GF-D8 (cell line): ENCODE measurements at places on chromosomes 13 and 19.

DNA sequence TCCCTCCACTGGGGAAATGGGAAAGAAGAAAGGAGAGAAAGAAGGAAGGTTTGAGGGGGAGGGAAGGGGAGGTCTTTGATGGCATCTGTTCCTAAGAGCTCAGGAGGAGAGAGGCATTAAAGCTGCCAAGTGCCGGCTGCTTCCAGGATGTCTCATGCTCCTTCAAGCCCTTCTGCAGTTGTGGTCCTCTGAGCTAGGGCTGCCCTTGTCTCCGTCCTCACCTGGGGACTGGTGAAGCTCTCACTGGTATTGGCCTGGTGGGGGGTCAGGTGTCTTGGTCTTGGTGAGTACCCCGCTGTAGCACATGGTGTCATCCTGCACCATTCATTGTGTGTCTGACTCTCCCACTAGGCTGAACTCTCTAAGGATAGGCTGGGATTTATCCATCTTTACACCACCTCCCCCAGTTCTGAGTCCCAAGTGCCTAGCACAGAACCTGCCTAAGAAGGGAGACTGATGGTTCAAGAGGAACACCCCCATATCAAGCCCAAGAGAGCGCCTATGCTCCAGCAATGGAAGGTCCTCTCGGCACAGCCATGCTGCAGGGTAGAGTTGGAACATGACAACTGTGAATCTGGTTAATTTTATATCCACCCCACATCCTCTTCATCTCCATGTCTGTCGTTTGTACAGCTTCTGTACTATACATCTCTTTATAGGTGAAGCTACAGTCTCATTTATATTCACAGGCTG, 83.7 kb downstream of the AKAP11 start:
- no peak for DNase-seq

DNA sequence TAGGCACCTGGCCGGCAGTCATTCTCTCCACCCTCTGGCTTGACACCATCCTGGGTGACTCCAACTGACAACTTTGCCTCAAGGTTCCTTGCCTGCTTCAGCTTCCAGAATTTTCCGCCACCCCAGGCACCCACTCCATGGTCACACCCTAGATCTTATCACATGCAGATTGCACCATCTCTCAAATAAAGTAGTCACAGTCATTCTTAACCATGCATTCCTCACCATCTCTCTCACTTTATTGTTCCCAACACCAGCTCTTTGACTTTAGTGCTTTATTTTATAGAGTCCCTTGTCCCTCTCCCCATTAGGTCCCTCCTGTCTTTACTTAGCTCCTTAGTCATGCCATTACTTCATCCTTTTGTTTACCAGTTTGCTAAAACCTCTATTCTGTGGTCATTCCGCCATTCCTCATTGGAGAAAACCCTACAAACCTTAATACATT, 351.7 kb downstream of the SPRY2 start:
- no peak for DNase-seq

DNA sequence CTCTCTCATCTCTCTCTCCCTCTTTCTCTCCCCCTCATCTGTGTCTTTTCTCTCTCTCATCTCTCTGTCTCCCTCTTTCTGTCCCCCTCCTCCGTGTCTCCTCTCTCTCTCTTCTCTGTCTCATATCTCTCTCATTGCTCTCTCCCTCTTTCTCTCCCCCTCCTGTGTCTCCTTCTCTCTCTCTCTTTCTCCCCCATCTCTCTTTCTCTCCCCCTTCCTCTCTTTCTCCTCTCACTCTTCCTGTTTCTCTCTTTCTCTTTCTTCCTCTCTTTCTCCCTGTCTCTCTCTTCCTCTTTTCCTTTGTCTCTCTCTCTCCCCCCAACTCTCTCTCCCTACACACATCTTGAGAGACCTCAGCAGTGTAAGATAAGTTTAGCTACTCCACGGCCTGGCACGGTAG, 4.9 kb upstream of the RDH13 start:
- no peak for DNase-seq

GRCh38 chr13:27830010-27830409, 37.7 kb downstream of the GSX1 start:
- no peak for DNase-seq

- no peak for DNase-seq
Observed at GRCh38 chr13:35987572-35988513, 143.3 kb downstream of the DCLK1 start.

- no peak for DNase-seq
Observed at GRCh38 chr19:18785179-18786124, 5.7 kb downstream of the COMP start.
